Stimulated activated CD4-positive, alpha-beta T cell treated with anti-CD3 and anti-CD28 coated beads, TNF-alpha, amount 100 ng/mL, for 1 hour (primary cell): ENCODE measurements at places on chromosomes 7 and 10.

DNA sequence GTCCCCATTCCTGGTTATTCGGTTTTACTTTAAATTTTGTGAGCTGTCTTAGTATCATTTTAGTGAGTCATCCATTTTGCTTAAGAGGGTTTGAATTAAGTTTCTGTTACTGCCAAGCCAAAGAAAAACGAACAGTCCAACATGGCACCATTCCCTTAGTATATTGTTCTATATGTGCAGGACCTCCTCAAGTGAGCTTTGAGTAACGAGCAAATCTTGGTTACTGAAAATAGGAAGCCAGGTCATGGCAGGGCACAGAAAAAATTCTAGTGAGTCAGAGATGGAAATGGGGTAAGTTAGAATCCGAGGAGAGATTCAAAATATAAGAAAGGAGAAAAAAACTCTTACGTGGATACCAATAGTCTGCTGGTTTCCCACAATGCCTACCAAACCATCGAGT lies 292.9 kb downstream of the BAMBI start:
- DNase-seq, result no peak

DNA sequence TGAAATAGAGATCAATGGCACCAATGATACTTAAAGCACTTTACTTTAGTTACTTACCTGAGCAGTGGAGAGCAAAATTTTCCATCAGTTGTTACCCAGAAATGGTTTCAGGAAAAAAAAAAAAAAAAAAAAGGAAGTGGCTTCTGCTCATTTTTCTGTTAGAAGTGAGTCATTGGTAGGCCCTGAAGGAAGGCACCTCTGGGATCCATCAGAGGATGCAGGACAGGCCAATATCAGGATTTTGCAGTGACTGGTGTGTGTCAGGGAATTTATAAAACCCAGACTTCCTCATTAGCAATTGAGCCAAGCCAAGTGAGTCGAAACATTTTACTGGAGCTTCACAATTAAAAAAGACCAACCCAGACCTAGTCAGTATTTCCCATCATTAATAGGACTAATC lies 2.3 kb upstream of the SMIM30 start:
- no peak for DNase-seq

DNA sequence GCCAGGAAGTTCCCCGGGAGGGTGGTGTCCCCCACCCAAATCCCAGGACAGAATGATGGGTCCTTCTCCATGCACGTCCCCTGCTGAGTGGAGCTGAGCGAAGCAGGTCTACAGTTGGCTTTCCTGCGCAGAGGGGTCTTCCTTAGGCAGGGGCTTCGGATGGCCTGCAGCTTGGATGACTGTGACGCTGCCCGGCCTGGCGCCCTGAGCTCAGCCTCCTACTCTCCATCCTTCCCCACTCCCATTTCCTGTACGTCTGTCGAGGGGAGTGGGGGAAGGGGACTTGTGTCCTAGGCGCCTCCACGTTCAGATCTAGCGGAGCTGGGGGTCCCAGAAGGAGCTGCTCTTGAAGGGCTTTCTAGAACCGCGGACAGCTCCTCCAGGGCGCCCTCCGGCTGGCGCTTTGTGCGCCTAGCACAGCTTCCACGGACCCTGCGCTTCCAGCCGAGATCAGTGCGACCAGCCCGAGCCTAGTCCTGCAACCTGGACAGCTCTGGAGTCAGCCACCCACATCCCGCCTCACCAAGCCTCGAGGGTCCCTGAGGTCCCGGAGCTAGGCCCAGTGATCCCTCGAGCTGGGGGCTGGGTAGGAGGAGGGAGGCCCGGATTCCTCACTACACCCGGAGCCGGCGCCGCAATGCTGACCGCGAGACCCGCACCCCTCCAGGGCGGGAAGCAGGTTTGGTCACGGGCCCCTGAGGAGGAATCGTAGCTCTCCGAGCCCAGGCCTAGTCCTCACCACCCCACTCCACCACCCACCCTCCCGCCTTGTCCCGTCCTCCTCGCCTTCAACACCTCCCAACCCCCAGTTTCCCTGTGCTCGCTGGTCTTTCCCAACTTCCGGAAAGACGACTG lies 1.9 kb downstream of the GRID1 start:
- no peak for DNase-seq

GRCh38 chr7:66508431-66508830 lies 120.2 kb upstream of the KCTD7 start:
- DNase-seq, result no peak

GRCh38 chr7:1210979-1211608 lies 21.6 kb upstream of the UNCX start:
- no peak for DNase-seq
